CD8-positive, alpha-beta memory T cell (primary cell): ENCODE measurements at places on chromosomes 5 and 9.

DNA sequence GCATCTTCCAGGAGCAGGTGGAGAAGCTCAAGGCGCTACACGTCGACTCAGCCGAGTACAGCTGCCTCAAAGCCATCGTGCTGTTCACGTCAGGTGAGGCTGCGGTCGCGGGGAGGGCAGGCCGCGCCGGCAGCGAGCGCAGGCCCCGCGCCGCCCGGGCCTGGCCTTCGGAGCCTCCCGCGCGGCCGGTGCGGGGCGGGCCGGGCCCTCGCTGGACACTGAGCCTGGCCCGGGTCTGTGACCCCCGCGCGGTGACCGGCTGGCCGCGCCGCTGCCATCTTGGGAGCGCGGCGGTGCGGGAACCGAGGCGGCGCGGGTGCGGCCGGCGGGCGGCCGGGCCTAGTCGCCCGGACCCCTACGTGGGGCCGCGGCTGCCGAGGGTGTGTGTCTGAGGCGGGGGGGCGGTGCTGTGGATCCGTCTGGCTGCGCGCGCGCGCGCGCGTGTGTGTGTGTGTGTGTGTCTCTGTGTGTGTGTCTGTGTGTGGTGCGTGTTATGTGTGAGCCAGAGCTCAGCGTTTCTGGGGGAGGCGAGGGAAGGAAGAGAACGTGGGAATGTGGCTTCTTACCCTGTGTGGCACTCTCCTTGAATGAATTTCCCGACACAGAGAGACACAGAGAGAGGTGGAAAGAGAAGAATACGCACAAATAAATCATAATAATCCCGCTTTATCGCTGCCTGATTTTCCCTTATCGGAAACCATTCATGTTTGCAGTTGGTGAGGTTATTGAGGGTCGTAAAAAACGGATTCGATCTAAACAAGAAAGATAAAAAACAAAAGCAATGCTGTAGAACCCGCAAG is 5.5 kb downstream of the NR2F1 start:
- H3K4me1 ChIP-seq = peaks cover 3% of the 10 kb centered on the region
- no peak overlapping the region for H3K4me3 ChIP-seq
- H3K27ac ChIP-seq = no peak overlapping the region
- H3K36me3 ChIP-seq = no peaks in the 10 kb centered on the region

GRCh38 chr5:66979738-66980137 is 216.9 kb downstream of the CD180 start:
- no peak overlapping the region for H3K4me3 ChIP-seq
- H3K4me1 ChIP-seq = no peaks in the 10 kb centered on the region
- H3K27me3 ChIP-seq = peaks cover 5% of the 10 kb centered on the region

DNA sequence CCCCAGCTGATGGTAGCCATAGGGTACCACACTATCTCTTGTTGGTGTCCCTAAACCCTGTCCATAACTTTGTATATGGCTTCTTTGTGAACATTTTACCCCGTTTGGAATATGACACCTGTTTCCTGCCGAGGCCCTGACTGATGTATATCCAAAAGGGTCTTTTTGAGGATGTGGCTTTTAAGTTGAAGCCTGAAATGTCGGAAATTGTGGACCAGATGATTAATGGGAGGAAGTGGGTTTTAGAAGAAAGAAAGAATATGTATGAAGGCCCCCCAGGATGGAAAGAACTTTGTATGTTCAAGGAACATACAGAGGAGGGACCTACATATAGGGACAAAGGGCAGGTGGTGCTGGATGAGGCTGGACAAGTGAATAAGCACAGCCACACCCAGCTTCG is 16.7 kb upstream of the TNFSF8 start:
- no peak for DNase-seq
- H3K4me1 ChIP-seq = no peaks in the 10 kb centered on the region
- no peak overlapping the region for H3K27ac ChIP-seq
- no peak overlapping the region for H3K4me3 ChIP-seq
- H3K27me3 ChIP-seq = no peaks in the 10 kb centered on the region
- no peaks in the 10 kb centered on the region for H3K36me3 ChIP-seq

DNA sequence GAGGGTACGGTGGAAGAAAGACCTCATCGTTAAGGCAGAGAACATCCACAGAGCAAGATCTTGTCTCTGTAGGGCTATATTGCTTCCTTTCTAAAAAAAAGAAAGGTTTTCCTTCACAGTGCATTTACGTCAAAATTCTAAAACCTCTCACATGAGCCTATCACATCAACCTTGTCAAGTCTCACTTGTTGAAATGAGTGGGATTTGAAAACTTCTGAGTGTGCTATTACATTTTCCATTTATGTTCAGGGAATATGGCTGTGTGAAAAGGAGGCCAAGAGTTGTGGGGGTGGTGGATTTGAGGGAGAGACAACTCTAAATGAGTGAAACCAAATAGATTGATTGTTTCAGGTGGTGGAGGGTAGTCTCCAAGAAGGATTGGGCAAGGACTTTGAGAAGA is 147.1 kb upstream of the MPDZ start:
- H3K4me3 ChIP-seq = no peak overlapping the region
- no peaks in the 10 kb centered on the region for H3K27me3 ChIP-seq
- no peak overlapping the region for H3K27ac ChIP-seq
- H3K36me3 ChIP-seq = no peaks in the 10 kb centered on the region
- H3K4me1 ChIP-seq = no peaks in the 10 kb centered on the region

DNA sequence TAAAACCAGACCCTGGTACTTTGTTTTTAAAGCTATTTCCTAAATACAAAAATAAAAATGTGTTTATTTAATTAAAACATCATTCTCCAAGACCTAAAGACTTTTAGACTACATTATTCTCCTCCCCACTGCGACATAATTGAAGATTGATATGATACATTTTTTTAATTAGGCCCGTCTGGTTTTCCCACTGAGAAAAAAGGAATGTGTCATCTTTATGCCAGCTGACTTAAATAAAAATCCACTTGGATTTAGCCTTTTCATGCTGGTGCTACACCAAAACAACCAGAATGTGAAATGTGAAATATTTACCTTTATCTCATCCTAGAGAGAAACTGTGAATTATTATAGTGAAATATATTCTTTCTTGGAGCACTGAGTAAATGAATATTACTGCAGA is 155.5 kb upstream of the PPP1R2B start:
- H3K27ac ChIP-seq = no peak overlapping the region
- no peaks in the 10 kb centered on the region for H3K27me3 ChIP-seq
- no peak overlapping the region for H3K4me3 ChIP-seq
- H3K4me1 ChIP-seq = no peaks in the 10 kb centered on the region

GRCh38 chr5:74772359-74772758 is 5.3 kb downstream of the NSA2 start:
- no peak overlapping the region for H3K4me3 ChIP-seq
- no peak for DNase-seq
- peaks cover 32% of the 10 kb centered on the region for H3K36me3 ChIP-seq
- no peak overlapping the region for H3K27ac ChIP-seq
- peaks cover 11% of the 10 kb centered on the region for H3K4me1 ChIP-seq

DNA sequence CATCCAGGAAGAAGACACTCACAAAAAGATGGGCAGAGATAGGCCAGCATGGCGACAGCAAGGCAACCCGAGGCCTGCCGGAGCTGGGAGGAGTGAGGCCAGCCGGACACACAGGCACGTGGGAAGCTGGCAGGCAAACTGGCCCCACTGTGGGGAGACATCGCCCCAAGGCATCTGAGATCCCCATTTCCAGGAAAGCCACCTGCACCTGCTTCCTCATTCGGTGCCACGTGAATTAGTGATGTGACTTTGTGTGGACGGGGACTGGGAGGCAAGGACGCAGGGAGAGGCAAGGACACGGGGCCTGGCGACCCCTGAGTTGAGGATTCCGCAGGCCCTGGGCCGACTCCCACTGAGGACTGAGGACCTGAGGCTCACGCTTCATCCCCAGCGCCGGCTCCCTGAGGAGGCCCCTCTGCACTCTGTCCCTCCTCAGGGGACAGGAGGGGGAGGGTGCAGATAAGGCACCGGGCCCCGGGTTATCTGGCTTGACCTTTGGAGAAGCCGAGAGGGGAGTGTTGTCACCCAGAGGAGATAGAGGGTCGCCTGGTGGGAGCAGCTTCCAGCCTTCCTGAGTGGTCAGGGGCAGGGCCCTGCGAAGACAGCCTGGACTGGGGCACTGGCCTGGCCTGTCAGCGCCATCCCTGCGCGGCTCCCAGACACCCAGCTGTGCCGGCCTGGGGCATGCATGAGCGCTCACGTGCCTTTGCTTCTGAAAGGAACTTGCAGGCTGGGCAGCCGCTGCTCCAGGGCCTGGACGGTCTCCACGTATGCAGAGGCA is 39.7 kb downstream of the NDUFS6 start:
- no peak overlapping the region for H3K27ac ChIP-seq
- no peak for DNase-seq
- no peak overlapping the region for H3K4me3 ChIP-seq
- no peaks in the 10 kb centered on the region for H3K4me1 ChIP-seq
- no peaks in the 10 kb centered on the region for H3K36me3 ChIP-seq

DNA sequence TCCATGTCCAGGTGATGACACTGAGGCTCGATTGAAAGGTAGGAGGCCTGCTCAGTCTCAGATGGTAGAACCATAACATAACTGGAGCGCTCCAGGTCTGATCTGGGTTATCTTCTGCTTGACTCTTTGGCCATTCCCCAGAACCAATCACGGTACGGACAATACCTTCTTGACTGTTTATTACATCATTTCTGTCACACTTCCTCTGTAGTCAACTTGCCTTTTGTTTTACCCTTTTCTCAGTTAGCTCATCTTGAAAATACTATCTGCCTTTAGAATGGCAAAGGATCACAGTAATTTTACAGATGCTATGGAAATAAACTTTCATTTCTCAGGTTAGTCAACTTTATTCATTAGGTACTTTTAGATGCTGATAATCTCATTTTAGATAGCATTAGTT is 22.4 kb downstream of the GLRA1 start:
- DNase-seq = no peak
- H3K36me3 ChIP-seq = no peaks in the 10 kb centered on the region
- H3K4me3 ChIP-seq = no peak overlapping the region
- no peaks in the 10 kb centered on the region for H3K4me1 ChIP-seq
- H3K27ac ChIP-seq = no peak overlapping the region

GRCh38 chr9:135217836-135218235 is 130.4 kb downstream of the OLFM1 start:
- H3K36me3 ChIP-seq = no peaks in the 10 kb centered on the region
- no peak for DNase-seq
- no peak overlapping the region for H3K27ac ChIP-seq
- peaks cover 4% of the 10 kb centered on the region for H3K27me3 ChIP-seq

GRCh38 chr9:95855961-95856360 is 19.5 kb upstream of the ERCC6L2 start:
- H3K4me1 ChIP-seq = no peaks in the 10 kb centered on the region
- H3K27ac ChIP-seq = no peak overlapping the region
- no peak for DNase-seq

DNA sequence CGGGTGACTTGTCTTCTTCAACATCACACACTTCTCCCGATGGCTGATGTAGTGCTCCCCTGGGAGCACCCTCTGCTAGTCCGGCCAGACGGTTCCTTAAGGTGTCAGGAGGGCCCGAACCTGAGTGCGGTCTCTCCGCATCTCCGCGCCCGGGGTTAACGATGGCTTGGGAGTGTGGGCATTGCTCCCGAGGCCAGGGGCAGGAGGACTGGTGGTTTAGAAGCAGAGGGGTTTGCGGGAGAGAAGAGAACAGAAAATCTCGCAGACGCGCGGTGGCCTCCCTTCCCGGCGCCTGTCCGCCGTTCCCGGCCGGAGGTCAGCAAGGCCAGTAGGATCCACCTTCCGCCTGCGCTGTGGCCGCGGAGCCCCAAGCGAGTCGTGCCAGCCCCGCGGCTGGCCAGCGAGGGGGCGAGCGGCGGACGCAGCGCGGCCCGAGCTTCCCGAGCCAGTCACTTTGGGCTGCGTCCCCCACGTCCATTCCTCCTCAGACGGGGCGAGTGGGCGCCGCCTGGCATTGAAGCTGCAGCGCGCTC is 700 bp downstream of the CDO1 start:
- H3K27me3 ChIP-seq = peaks cover 34% of the 10 kb centered on the region
- H3K4me3 ChIP-seq = no peak overlapping the region
- no peaks in the 10 kb centered on the region for H3K36me3 ChIP-seq
- H3K4me1 ChIP-seq = no peaks in the 10 kb centered on the region
- DNase-seq = no peak

DNA sequence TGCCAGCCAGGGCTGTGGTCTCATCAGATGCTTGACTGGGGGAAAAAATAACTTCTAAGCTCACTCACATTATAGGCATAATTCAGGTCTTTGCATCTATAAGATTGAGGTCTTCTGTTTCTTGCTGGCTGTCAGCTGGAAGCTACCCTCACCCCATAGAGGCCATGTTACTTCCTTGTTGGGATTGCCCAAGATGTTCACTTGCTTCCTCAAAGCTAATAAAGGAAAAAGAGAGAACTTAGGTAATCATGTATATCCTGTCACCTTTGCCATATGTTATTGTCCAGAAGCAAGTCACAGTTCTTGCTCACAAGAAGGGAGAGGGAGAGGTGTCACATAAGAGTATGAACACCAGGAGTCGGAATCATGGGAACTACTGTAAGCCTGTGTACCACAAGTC is 38.7 kb upstream of the ANKRD34B start:
- no peaks in the 10 kb centered on the region for H3K27me3 ChIP-seq
- H3K36me3 ChIP-seq = no peaks in the 10 kb centered on the region
- H3K4me3 ChIP-seq = no peak overlapping the region
- no peaks in the 10 kb centered on the region for H3K4me1 ChIP-seq
- H3K27ac ChIP-seq = no peak overlapping the region

DNA sequence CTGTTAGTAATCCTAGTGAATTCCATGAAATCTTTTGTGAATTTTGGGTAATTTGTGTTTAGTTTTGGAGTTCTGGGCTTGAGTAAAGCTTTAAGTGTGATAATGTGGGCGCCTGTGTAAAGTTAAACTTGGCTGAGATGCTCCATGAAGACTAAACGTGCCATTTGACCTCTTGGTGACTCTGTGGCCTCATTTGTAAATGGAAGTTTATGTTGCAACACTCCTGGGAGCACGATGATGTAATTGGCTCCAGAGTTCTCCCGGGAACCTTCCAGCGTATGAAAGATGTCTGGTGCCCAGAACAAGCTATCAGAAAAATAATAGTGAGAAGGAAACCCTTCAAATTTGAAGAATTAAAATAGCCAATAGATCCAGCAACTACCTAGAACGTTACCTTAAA is 981.2 kb downstream of the TLE4 start:
- no peaks in the 10 kb centered on the region for H3K36me3 ChIP-seq
- no peak overlapping the region for H3K27ac ChIP-seq
- no peak overlapping the region for H3K4me3 ChIP-seq
- H3K4me1 ChIP-seq = no peaks in the 10 kb centered on the region
- DNase-seq = no peak
- H3K27me3 ChIP-seq = no peaks in the 10 kb centered on the region

DNA sequence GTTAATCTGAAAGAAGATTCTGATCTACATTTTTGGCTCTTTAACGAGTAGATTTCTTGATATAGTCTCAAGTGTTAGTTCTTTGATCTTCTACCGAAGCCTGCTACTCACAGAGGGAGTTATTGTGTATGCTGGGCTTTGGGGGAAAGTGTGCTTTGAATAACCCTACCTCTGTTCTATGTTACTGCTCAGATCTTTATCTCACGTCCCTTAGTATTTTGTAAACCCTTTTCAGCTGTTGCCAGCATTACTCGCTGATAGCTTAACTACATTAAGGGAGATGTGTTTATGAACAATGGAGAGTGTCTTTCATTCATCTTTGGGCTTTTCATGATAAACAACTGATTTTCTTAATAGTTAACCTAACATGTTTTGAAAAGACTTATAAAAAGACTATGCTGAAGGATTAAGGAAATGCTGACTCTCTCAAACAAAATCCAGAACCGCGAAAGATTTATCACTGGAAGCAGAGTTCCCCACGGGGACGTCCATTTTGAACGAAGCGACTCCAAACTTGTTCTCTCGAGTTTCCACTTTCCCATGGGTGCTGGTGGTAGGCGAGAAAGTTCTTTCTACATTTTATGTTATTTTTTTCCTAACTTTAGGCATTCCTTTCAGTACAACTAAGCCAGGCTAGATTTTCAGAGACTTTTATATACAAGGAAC is 27.9 kb upstream of the ALDH1A1 start:
- no peak overlapping the region for H3K27ac ChIP-seq
- H3K27me3 ChIP-seq = no peaks in the 10 kb centered on the region
- no peaks in the 10 kb centered on the region for H3K36me3 ChIP-seq
- DNase-seq = no peak
- H3K4me1 ChIP-seq = no peaks in the 10 kb centered on the region
